ENCODE measurements at places on chromosomes 12 and 14.

GRCh38 chr14:88750945-88751344 is 41.8 kb downstream of the EML5 start:
- no peaks in the 10 kb centered on the region for H3K36me3 ChIP-seq
- H3K4me1 ChIP-seq, result no peaks in the 10 kb centered on the region
- no peaks in the 10 kb centered on the region for H3K27me3 ChIP-seq
- no peak for DNase-seq
- no peak overlapping the region for H3K27ac ChIP-seq

DNA sequence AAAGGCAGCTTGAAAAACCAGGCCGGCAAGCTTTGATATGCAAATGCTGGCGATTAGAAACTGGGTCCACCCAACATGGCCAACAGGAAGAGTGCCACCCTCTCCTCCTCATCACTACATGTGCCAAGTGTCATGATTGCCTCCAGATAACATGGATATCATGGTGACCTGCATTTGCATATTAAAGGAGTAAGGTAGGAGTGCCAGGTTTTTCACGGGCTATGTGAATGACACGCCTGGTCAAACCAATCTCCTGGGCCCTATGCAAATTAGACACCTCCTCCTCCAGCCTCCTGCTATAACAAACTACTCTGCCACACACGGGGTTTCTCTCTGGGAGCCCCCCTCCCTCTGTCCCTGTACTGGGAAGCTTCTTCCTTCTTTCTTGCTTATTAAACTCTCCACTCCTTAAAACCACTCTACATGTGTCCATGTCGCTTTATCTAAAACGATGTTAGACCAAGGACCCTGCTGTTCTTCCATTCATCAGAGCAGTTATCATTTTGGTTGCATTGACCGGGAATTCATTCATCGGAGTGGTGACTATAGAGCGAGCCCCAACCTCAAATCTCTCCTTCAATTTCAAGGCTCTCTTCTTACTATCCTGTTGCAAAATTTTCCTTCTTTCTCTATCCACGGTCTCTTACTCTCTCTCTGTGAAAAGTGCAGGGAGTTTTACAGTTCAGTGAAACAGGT is 27.5 kb downstream of the APOBEC1 start:
- H3K27me3 ChIP-seq, result no peaks in the 10 kb centered on the region
- H3K4me1 ChIP-seq, result no peaks in the 10 kb centered on the region
- no peak overlapping the region for H3K27ac ChIP-seq
- DNase-seq, result no peak
- no peak overlapping the region for H3K4me3 ChIP-seq

DNA sequence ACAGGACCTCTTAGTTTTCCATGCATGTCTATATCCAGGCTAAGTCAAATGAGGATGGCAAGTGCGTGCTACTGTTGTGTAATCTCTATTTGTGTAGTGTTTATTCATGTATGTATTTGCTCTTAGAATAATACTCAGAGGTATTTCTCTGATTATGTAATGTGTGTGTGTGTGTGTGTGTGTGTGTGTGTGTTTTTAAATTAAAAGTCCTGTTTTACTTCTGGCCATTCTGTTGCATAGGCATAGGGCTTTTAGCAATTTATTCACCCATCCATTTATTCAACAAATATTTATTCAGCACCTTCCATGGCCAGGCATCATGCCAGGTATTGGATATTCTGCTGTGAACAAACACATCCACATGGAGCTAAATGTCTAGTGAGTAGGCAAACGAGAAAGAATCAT is 63.5 kb downstream of the PELI2 start:
- DNase-seq, result no peak
- no peaks in the 10 kb centered on the region for H3K27me3 ChIP-seq
- no peaks in the 10 kb centered on the region for H3K36me3 ChIP-seq
- no peak overlapping the region for H3K4me3 ChIP-seq
- H3K27ac ChIP-seq, result no peak overlapping the region

- no peak overlapping the region for H3K27ac ChIP-seq
- H3K4me1 ChIP-seq, result no peaks in the 10 kb centered on the region
- H3K36me3 ChIP-seq, result peaks cover 6% of the 10 kb centered on the region
- no peaks in the 10 kb centered on the region for H3K27me3 ChIP-seq
- DNase-seq, result no peak
Observed at GRCh38 chr12:53603196-53603595, 23.0 kb downstream of the ATF7 start.

DNA sequence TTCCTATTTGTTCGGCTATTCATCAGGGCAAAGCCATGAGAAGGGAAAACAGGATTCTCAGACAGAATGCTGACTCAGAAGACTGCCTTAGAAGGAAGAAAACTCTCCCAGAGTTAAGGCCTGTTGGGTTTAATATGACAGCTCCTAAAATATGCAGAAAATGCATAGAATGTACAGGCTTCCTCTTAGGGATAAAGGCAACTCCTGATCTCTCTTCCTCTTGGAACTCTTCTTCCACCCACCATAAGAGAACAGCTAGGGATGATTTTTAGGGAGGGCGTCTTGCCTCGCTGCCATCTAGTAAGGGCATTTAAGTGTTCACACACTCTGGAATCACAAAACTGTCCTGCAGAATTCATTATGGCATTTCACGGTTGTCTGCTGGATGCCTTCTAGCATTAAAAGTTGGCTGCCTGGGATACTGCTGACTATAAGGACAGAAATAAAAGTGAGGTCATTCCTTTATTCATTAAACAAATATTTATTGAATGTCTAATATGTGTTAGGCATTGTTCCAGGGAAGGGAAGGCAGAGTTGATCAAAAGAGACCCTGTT is 73.7 kb downstream of the DCAF5 start:
- H3K4me1 ChIP-seq, result peaks cover 15% of the 10 kb centered on the region
- H3K27ac ChIP-seq, result peak overlapping the region; percentile 79
- H3K27me3 ChIP-seq, result no peaks in the 10 kb centered on the region
- H3K4me3 ChIP-seq, result no peak overlapping the region
